NCI-H1105 treated with DMSO at 0.1 percent for 48 hours (cell line): ENCODE measurements at places on chromosomes 5 and 9.

GRCh38 chr5:116861666-116862065 lies 287.0 kb upstream of the SEMA6A start:
- DNase-seq: no peak

GRCh38 chr5:172064358-172064757 lies 57.9 kb upstream of the FBXW11 start:
- no peak for DNase-seq

DNA sequence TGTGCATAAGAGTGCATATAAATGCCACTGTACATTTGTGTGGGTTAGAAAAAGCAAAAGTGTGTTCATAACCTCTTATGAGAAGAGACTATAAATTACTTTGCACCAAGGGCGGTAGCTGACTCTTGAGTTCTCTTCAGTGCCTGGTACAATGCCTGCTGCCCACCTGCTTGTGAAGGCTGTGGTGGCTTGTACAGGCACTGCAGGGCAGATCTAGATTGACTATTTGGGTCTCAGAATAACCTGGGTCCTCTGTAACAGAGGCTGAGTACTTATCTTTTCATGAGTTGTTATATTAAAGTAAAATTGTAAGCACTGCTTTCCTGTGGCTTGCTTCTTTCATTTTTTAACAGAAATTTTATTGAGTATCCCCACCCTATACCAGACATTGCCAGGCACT lies 22.8 kb downstream of the LMNB1 start:
- no peak for DNase-seq

GRCh38 chr5:160363211-160363610 lies 7.2 kb downstream of the C1QTNF2 start:
- no peak for DNase-seq

GRCh38 chr5:43039471-43040286 lies 440 bp downstream of the ANXA2R start:
- DNase-seq: peak; percentile 82

- no peak for DNase-seq
Measured at GRCh38 chr5:164153469-164154172, 648.2 kb downstream of the MAT2B start.
